ENCODE measurements at places on chromosomes 3 and 15.

- no peak for DNase-seq
These were observed 44.0 kb downstream of the RHCG start for GRCh38 chr15:89452330-89452836.

DNA sequence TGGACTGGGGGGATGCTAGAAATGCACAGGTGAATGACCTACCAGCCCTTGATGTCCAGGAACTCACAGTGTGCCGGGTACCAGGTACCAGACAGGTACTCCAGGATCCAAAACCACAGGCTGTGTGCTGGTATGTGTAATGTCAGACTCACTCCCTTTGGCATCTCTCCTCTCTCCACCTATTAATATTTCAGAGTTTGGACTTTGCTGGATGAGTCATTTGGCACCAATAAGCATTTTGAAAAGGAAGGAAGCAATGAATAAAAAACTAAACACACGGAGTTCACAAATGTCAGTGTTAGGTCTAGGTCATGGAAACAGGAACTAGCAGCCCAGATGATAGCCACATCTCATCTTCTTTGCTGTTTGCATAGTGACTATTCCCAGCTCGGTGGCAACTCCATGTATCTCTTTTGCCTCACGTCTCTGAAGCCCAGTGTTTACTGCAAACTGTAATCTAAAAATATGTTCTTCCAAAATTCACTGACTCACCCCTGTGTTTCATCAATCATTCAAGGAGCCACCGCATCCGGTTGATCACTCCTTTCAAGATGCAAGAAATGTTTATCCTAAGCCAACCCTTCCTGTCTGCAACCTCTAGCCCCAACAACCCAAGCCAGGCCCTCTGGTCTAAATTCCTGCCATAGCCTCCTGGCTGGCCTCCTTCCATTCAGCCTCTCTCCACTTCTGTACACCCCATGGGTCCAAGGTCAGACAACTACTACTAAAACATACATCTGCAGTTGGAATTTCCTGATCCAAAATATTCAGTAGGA is 8.4 kb downstream of the ITGB5 start:
- DNase-seq = no peak

DNA sequence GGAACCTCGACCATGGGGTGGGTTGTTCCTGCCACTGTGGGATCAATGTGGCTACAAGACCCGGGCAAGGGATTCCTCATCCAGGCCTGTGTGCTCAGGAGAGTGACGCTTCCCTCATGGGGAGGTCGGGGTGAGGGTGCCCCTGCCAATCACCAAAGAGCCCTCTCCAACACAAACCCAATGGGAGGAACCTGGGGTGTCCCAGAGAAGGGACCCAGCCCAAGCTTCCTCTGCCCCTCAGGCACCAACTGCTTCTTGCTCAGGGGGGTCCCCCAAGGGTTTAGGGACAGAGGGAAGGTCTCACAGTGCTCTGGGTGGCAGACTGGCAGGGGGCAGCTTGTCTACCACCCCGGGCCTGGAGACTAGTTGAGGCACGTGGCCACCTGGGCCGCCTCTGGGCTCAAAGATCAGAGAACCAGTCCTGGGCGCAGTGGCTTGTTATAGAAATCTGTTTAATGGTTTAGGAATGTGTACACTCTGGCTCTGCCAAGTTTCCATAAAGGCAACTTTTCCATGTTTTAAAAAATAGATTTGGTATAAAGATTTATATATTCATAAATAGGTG is 26.6 kb downstream of the GP9 start:
- DNase-seq = no peak

- no peak for DNase-seq
These were observed 45.8 kb downstream of the SPSB4 start for GRCh38 chr3:141096981-141097380.

- no peak for DNase-seq
These were observed 643.7 kb upstream of the NAALADL2 start for GRCh38 chr3:174215456-174215855.

DNA sequence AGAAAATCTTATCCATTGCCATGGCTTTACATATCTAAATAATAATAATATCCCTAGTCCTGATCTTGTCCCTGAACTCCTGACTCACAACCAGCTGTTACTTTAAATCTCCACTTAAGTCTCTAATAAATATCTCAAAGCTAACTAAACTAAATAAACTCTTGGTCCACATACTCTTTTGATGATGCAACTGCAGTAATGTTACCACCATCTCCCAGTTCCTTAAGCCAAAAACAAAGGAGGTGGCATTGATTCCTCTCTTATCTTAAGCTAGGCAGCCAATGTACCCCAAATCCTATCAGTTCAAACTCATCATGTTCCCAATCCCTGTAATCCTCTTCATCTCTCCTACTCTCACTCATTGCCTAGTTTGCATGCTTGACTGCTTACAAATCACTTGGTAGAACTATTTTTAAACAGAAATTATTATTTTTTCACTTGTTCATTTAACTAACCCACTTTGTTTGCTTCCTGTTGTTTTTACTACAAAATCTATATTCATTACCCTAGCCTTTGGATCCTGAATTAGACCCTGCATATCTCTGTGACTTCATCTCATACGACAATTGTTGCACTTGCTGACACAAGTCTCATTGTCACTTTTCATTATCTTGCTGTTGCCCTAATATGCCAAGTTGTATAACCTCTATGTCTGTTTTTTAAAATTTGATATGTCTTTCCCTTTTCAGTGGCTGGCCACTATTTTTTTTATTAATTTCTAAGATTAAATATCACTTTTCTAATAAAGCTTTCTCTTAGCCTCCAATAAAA is 462.2 kb downstream of the ZPLD1 start:
- no peak for DNase-seq

- DNase-seq = no peak
These were observed 6.7 kb downstream of the PARP9 start for GRCh38 chr3:122557356-122557755.

DNA sequence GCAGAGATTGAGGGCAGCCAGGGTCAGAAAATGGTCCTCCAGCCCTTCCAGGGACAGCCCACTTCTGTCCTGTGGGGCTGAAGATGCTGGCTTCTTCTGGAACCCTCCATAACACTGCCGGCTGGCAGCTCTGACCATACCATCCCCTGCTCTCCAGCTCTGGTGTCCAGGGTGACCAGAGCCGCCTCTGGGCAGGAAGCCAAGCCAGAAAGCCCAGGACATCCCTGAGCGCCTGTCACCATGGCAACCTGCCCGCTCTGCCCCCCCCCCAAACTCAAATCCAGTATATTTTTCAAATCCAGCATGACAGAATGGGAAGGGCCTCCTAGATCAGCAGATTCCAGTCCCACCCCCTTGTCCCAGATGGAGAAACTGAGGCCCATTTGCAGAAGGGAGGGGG is 420 bp upstream of the TMIE start:
- DNase-seq = no peak

DNA sequence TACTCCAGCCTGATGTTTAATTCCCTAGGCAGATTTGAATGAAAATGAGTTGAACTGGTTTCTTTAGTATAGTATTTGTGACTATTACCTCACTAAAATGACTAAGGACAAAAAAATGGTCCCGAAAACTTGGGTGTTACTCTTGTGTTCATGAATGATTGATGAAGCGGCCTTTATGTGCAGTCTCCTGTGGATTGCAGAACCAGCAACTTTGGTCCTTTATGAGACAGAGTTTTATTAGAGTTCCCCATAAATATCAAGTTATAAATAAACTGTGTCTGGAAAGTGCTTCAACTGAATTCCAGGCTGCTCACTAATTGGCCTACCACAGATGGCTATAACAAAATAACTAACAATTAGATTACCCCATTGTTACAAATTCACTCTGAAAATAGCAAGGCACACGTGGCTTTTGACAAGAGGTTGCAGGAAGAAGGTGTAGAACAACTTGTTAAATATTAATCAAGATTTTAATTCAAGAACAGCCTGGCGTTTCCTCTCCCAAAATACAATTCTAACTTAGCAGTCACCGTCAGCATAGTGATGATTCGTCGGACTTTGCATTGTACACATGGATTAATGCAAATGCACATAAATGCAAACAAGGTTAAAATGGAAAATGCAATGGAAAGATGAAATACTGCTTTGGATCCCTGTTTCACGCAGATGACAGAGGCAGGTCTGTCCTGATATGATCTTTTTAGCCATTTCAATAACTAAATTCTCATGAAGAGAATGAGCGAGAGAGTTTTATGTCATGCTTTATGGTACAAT is 567.3 kb upstream of the ZNF717 start:
- no peak for DNase-seq

DNA sequence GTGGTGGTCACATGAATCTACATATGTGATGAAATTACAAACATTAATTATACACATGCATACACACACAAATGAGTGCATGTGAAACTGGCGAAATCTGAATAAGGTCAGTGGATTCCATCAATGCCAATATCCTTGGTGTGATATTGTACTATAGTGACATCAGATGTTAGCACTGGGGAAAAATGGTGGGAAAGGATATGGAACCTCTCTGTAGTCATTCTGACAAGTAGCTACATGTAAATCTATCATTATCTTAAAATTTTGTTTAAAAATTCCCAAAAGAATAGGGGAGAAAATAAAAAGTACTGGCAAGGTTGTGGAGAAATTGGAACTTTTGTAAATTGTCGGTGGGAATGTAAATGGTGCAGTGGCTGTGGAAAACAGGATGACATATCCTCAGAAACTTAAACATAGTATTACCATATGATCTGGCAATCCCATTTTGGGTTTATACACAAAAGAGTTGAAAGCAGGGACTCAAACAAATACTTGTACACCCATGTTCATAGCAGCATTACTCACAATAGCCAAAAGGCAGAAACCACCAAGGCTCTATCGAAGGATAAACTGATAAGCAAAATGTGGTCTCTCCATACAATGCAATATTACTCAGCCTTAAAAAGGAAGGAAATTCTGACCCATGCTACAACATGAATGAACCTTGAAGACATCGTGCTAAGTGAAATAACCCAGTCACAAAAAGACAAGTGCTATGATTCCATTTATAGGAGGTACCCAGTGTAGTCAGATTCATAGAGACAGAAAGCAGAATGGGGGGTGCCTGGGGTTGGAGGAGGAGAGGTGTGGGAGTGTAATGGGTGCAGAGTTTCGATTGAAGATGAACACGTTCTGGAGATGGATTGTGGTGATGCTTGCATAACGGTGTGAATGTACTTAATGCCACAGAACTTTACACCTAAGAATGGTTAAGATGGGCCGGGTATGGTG is 25.3 kb upstream of the HRH1 start:
- DNase-seq = no peak

DNA sequence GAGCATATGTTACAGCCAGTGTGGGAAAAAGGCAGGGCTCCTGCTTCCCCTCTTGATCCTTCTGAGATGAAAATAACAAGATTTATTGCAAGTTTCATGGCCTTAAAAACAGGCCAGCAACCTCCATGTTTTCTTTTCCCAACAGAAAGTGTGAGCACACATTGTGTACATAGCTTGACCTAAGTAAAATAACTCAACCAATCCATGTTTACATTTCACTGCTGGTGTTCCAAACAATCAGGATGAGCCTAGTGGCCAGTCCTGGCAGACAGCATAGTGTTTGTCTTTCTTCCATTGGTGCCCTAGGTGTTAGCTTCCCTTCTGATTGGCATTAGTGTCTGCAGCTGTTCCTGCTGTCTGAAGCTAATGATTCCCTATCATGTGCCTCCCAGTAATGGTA is 847.7 kb downstream of the EPHA3 start:
- DNase-seq = no peak

GRCh38 chr15:69272891-69273290 is 25.8 kb upstream of the PAQR5 start:
- DNase-seq = no peak

GRCh38 chr3:31137718-31138465 is 243.4 kb upstream of the GADL1 start:
- DNase-seq = no peak

DNA sequence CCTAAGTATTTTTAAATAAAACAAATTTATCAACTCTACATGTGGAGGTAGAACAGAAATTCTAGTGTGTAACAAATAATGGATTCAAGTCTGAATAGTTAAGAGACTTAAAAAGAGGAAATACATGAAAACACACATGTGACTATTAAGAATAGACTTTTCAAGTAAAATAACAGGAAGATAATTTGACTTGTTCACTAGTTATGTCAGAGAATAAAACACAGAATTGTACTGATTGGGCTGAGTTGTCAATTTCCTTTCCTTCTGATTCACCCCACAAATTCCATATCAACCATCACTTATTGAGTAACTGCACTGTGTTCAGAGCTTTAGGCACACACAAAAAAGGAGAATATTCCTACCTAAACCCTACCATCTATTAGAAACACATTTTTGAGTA is 557.2 kb downstream of the TUSC7 start:
- DNase-seq = no peak

- no peak for DNase-seq
These were observed 2.0 kb downstream of the TMEM62 start for GRCh38 chr15:43135351-43135750.

- peak; percentile 17 for DNase-seq
These were observed 1.4 kb downstream of the ACVR2B start for GRCh38 chr3:38454884-38455638.

GRCh38 chr3:135087782-135088181 is 292.7 kb downstream of the EPHB1 start:
- DNase-seq = no peak

DNA sequence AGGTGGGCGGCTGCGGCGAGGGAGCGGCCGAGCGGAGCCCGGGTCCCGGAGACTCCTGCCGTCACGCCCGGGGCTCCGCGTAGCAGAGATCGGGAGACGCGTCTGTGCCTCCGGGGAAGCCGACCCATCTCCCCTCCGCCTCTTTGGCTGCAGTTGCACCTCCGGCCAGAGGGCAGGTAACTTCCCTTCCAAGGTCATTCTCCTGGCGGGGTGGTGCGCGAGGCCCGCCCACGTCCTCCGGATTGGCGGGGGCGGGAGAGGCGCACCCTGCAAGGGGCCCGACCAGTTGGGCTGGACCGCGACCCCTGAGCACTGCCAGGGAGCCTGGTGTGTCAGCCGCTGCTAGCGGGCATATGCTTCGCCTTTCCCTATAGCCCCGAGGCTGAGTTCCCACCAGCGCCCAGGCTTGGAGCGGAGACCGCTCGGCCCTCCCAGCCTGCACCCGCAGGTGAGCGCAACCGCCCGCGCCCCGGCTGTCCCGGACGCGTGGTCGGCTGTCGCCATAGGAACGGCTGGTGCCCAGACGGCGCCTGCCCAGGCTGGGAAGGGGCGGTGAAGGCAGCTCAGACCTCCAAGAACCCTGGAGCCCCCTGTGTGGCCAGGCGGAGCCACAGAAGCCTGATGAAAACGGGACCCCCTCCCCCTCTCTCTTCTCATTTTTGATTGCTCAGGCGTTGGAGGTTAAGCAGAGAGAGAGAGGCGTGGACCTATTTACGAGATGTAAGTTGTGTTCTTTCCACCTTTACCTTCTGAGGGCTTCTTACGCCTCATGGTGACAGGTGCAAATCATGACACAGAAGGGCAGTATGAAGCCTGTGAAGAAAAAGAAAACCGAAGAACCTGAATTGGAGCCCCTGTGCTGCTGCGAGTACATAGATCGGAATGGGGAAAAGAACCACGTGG is 453 bp downstream of the ZDHHC23 start:
- DNase-seq = peak; percentile 17

- no peak for DNase-seq
These were observed 227.4 kb upstream of the STT3B start for GRCh38 chr3:31305340-31305739.

DNA sequence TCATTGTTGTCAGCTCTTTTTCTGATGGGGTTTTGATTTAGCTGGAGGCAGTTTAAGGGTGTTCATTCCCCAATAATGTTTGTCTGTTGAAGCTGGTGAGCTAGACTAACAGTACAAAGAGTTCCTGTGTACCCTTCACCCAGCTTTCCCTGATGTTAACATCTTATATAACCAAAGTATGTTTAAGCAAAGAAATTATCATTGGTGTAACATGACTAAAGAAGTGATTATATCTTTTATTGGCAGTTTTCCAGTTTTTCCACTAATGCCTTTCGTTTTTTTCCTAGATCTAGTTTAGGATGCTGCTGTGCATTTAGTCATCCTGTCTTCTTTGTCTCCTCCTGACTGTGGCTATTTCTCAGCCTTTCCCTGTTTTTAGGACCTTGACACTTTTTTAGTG is 165.6 kb downstream of the LPP start:
- DNase-seq = no peak
